SW 1271 (cell line): ENCODE measurements at places on chromosomes 3 and 15.
A peak's percentile ranks its signal among the peaks of the same experiment; 100 is the strongest.

GRCh38 chr3:158109295-158109803 is 540 bp upstream of the RSRC1 start:
- peak; percentile 38 for DNase-seq

- no peak for DNase-seq
These were observed 311.4 kb downstream of the TBC1D5 start for GRCh38 chr3:17431004-17431403.

DNA sequence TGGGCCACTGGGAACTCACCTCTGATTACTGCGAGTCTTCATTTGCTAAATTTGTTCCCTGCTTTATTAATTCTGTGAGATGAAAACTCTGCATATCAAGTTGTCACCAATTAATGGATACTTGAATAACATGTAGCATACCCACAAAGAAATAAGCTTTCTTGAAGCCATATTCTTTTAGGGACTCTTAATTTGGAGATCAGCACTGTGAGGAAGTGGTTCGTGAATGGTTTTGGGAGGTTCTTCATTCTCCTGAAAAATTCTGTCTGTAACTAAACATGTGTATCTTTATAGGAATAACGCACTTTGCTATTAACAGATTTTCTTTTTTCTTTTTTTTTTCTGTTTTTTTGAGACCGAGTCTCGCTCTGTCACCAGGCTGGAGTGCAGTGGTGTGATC is 19.1 kb upstream of the TBC1D5 start:
- DNase-seq: no peak

GRCh38 chr3:197942956-197943556 is 6.9 kb upstream of the RPL35A start:
- peak; percentile 20 for DNase-seq

DNA sequence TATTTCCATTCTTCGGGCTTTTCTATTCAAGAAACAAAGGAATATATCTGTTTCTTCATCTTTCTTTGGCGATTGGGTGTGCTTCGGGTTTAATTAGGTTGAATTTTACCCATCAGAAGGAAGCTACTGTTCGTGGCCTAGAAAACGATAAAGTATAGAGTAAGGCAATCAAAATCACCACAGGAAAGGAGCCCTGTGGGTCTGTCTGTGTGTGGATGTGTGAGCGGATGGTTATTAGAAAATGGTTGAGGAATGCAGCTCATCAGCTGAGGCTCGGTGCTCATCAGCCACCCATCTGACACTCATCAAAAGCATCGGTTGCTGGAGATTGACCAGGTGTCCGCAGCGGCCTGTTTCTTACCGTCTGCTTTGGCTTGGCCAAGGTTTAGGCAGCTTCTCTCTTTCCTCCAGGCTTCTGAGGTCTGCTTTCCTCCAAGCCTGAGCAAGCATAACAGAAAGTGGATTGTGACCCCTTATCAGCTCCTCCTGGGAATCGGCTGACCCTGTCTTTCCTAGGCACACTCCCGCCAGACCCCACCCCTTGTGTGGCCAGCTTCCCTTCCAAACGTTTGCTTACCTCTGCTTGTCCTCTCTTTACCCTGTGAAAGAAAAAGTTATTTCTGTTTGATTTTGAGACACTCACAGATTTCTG is 17.6 kb upstream of the ISLR start:
- no peak for DNase-seq

GRCh38 chr3:141448606-141449220 is 38.1 kb upstream of the RASA2 start:
- no peak for DNase-seq

- DNase-seq: no peak
These were observed 65.7 kb upstream of the RGMA start for GRCh38 chr15:93154666-93155065.

- no peak for DNase-seq
These were observed 148.3 kb downstream of the FOXB1 start for GRCh38 chr15:60152386-60152785.

DNA sequence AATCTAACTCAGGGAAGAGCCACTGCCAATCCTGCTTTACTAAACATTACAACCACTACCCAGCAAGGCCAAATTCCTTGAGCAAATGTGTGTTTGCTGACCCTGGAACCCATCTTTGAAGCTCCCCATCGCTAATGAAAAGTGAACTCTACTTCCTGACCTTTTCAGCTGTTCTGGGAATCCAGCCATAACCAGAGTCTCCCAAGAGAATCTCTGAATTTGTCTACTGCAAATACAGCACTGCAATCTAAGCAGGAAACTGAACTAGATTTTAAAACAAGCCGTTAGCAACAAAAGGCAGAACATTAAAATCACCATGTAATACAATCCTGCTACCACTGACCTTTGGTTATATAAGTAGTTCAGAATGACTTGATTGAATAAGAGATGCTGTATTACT is 309.2 kb downstream of the MAGI1 start:
- no peak for DNase-seq

DNA sequence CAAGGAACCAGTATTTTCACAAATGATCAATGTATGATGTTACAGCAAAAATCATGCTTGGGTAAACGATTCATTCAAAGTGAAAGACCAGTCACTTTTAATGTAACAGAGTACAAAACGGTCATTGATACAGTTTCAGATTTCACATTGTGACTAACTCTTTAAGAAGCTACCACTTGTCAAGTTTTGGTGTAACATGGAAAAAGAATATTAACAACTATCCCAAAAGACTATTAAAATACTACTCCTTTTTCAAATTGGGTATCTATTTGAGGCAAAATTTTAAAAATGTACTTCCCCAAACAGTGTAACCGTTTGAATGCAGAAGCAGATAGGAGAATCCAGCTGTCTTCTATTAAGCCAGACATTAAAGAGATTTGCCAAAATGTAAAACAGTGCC is 31.7 kb downstream of the AKAP13 start:
- DNase-seq: peak; percentile 57

DNA sequence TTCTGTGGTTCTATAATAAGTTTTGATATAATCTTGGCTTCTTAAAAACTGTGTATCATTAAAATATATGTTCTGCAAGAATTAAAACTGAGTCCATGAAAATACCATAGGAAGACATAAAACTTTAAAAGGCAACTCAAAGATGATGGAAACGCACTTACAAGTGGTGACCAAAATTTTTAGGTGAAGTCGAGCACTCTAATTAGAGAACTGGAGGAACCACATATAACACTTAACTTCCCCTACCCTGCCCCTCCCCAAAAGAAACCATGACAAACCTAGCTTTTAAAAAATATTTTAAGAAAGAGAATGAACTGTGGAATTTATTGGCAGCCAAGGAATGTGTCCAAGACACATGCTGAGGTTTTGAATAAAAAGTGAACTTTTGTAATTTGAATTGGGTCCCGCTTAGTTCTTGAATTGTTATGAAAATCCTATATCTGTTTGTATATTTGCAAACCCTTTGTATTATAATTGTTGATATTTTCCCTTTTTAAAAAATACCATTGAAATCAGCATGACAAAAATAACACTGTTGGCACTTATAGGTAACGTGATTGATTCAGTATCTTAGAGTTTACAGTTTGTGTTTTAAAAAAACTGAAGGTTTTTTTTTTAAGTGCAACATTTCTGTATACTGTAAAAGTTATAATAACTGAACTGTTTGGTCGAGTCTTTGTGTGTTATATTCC is 7.7 kb downstream of the NR2F2 start:
- DNase-seq: peak; percentile 46

GRCh38 chr15:65638681-65639089 is 16.9 kb downstream of the SLC24A1 start:
- DNase-seq: peak; percentile 44

DNA sequence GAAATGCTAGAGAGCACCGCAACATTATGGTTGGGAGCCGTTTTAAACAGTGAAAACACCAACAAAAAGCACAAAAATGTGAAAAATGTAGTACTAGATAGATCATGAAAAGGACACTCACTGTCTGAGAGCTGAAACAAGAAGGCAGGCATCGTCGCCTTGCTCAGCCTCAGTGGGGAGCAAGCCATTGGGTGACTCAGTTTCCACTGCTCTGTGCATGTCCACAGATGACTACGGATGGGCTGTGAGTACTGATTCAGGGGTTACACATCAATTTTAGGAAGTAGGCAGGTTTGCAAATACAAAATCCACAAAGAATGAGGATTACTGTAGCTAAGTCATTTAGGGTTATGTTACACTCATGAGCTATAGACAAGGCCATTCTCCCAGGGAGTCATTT is 10.8 kb downstream of the NOX5 start:
- no peak for DNase-seq

- no peak for DNase-seq
These were observed 29.0 kb downstream of the ABHD6 start for GRCh38 chr3:58266577-58266976.

GRCh38 chr3:185709251-185709955 is 115.4 kb downstream of the IGF2BP2 start:
- DNase-seq: no peak

GRCh38 chr3:56737006-56737405 is 53.9 kb upstream of the TASOR start:
- no peak for DNase-seq

DNA sequence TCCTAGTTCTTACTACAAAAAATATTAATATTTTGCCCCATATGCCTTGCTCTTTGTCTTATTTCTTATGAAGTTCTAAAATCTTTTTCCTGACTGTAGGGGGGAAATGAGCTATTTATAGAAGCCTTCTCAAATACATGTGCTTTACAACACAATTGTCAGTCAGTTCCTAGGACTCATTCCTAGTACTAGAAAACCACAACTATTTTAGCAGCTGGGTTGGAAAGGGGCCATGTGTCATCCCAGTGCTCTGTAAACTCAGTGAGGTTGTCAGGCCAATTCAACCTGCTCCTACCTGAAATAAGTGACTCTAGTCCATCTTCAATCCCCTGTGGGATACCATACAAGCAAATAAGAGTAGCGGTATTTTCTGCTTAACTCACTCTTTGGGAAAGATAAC is 153.8 kb downstream of the ULK4 start:
- DNase-seq: no peak

GRCh38 chr3:64685800-64686445 is 1.9 kb downstream of the ADAMTS9 start:
- peak; percentile 33 for DNase-seq

DNA sequence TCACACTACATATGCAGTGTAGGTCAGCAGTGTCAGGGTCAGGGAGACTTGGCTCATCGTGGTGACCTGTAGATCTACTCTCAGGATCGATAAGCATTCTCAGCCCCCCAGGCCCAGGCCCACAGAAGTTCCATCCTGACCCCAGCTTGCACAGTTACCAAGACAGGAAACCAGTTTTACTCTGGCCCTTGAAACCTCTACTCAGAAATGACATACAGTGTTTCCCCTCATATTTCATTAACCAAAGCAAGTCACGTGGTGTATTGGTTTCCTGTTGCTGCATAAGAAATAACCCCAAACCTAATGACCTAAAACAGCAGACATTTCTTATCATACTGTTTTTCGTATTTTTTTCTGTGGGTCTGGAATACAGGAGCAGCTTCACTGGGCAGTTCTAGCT is 242.2 kb downstream of the SLCO3A1 start:
- DNase-seq: no peak
